ENCODE measurements at places on chromosomes 1 and 21.

GRCh38 chr1:65866439-65866838 is 73.7 kb downstream of the PDE4B start:
- no peak for DNase-seq

DNA sequence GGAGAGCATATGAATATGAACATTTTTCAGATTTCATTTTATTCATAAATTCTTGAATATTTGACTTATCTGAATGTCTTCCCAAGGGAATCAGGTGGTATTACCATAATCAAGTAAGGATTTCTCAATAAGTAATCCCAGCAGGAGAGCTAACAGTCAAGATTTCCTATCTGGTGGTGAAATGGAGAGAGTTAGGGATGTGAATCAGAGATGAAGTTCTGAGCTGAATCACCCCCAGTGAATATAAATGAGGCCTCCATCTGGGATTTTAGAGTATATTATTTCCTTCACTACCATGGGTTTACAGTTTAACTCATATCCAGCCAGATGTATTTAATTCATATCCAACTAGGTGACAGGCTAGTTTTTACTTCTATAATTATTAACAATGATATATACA is 61.5 kb upstream of the RGS2 start:
- DNase-seq: no peak

- no peak for DNase-seq
Observed at GRCh38 chr1:69993810-69994209, 211.6 kb downstream of the LRRC40 start.

DNA sequence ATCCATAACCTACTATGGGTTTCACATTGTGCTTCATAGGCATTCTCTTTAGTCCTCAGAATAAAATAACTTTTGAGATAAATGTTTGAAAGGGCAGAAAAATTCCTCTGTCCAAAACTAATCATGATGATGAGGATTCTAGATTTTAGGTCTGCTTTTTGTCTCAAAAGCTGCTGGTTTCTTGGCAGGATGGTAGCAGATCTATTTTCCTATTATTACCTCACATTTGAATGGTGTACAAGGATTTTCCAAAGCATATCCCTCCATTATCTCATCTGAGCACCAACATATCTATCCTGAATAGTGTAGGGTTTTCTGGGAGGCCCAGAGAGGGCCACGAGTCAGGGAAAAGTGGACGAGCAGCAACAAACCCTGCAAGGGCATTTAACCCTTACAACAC is 201.9 kb downstream of the PLPP3 start:
- no peak for DNase-seq

DNA sequence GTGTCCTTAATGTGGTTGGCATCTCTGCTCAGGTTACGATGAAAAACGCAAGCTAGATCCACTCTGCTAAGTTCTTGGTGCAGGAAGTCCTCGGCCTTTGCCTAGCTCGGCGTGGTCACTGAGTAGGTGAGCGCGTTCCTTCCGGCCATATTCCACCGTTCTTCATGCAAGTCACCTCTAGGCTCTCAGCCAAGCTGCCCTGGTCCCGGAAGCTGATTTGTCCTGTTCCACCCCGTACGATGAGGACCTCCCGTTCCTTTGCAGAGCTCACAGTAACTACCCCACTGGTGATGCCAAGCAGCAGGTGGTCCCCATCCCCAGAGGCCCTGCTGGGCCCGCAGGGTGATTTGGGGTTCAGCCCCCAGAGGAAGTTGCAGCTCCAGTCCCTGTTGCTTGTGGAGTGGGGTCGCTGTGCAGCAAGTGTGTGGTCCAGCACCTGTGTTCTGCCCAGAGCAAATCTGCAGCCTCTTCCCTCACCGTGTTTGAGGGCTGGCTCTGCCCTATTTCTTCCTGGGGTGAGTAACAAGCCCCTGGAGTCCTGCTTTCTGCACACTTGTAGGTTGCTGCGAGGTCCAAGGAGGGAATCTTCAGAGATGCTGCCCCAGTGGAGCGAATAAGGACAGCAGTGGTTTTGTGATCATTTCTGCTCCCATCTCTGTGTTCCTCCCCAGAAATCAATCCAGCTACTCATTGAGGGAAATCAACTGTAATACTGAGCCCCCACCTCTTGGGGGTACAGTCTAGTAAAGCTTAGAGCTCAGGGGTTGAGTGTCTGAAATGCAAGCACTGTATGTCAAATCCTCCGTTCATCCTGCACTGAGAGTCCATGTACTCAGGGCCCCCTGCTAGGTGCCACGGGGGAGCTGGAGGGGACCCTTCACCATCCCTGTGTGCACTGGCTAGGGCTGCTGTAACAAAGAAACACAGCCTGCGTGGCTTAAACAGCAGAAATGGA is 2.3 kb downstream of the UMODL1 start:
- no peak for DNase-seq

GRCh38 chr1:202034683-202035462 is 24.5 kb downstream of the ELF3 start:
- DNase-seq: no peak

DNA sequence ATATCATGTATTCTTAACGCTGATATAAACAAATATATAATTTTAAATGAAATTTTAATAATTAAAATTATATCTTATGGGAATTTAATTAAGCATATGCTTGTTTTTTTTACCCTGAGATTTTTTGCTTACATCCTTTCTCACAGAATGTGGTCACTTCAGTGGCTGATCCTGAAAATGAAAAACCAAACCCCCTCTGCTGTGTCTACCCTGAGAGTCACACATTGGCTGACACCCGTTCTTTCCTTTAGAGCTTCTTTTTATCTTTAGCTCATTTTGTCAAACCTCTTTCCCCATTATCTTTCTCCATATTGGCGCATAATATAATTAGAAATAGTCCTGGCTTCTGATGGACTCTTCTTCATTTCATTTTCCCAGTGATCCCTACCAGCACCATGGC is 10.8 kb upstream of the CACYBP start:
- no peak for DNase-seq

DNA sequence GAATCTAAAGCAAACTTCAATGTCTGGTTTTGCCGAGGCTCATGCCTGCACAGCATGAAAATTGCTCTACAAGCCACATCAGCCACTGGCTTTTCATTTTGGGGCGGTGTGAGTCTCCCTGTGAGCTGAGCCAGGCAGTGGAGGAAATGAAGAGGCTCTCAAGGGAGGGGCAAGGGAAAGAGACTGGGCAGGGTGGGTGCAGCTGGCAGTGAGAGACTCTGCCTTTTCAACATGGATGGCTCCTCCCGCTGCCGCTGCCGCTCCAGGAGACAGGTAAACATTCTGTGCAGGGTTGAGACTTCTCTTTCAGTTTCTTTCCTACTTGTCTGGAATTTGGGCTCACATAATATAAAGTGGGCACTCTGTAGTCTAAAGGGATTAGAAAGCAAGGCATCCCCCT is 11.3 kb upstream of the CTSE start:
- DNase-seq: no peak

DNA sequence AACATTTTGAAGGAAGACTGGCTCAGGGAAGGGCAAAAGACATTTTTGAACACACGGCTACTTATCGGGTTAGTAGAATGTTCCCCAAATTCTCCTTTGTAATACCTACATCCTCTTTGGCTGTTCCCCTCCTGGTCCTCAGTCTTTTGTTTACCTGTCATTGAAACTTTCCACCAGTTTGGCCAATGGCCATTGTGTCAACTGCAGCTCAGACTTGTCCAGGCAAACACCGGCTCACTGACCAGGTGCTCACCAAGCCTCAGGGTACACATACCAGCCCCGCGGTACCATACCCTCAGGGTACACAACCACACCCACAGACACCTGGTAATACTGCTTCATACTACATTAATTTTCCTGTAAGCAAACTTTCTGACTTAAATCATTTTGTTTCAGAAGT is 84.8 kb upstream of the ZNF648 start:
- DNase-seq: no peak

- DNase-seq: no peak
Observed at GRCh38 chr21:38352536-38353219, 95.9 kb downstream of the KCNJ15 start.

- no peak for DNase-seq
Observed at GRCh38 chr1:226778657-226779058, 39.6 kb upstream of the ITPKB start.

GRCh38 chr21:14492931-14493330 is 53.2 kb downstream of the SAMSN1 start:
- no peak for DNase-seq

- no peak for DNase-seq
Observed at GRCh38 chr1:178945763-178946266, 74.9 kb upstream of the ANGPTL1 start.

DNA sequence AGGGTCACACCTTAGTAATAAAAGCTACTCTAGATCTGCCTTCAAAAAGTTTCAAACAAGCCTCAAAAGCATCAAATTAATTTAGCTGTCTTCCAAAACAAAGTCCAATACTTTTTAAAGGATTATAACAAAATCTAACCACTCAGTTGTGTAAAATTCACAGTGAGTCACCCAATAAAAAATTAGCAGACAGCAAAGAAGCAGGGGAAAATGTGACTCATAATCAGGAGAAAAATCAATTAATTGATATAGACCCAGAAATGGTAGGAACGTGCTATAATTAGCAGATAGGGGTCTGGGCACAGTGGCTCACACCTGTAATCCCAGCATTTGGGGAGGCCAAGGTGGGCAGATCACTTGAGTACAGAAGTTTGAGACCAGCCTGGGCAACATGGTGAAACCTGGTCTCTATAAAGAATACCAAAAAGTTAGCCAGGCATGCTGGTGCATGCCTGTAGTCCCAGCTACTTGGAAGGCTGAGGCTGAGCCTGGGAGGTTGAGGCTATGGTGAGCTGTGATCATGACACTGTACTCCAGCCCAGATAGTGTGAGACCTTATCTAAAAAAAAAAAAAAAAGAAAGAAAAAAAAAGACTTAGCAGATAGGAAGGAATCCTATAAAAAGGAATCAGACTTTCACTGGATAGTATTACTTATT is 8.1 kb upstream of the MYOG start:
- no peak for DNase-seq

- no peak for DNase-seq
Observed at GRCh38 chr1:176961678-176962077, 202.8 kb downstream of the ASTN1 start.

DNA sequence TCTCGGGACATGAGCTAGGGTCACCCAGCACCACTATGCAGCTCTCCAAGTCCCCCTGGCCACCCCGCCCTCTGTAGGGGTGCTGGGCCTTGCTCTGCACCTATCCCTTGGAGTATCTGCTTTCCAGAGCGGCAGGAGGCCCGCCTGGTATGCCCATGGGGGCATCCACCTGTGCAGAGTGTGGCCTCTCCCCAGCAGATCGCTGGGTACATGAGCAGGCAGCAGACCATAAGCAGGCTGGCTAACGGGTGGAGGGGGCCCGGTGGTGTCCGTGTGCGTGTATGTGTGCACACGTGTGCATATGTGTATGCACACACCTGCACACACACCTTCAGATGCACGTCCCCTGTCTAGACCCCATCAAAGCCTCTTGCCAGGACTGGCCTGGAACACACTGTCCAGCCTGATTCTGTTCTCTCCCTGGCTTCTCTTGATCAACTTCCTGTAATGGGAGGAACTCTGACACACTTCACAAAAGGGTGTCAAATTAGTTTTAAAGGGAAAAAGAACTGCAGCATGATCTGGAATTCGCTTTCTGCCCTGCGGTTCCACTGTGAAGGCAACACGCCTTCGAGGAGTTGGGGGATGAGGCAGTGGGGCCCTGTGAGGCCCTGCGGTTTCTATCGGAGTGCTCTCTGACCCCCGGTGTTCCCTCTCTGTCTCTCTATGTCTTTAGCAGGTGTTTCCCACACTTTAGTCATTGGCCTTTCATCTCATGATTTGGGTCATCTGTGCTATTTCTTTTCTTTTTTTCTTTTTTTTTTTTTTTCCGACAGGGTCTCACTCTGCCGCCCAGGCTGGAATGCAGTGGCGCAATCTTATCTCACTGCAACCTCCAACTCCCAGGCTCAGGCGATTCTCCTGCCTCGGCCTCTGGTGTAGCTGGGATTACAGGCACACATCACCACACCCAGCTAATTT is 17.2 kb upstream of the NPHP4 start:
- no peak for DNase-seq

- no peak for DNase-seq
Observed at GRCh38 chr21:26914557-26914956, 52.3 kb downstream of the ADAMTS5 start.

DNA sequence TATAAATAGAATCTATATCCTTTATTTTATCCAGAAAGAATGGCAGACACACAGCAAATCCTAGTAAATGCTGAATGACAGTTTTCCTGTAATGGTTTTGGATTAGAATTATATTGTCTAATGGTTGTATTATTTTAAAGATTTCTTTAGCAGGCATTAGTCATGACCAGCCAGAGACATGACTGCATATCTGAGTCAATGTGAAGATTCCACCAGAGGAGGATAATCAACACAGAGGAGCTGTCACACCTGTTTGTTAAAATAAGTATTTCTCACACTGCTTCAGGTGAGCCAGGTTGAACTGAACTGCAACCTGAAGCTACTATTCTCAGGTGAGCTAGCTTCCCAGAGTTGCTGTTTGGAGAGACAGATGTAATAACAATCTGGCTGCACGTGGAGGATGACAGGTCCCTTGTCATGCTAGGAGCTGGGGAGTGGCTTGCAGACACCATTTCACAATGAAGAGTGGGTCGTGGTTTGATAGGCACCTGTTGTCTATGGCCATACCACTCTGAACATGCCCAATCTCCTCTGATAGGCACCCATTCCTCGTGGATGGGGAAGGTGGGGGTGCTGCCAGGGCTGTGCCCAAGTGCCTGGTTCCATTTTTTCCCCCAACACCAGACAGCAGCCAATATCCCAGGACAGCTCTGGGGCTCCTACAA is 94.3 kb downstream of the KCNJ6 start:
- no peak for DNase-seq

GRCh38 chr1:183936791-183937190 is 100.7 kb downstream of the COLGALT2 start:
- DNase-seq: no peak

- peak; percentile 67 for DNase-seq
Observed at GRCh38 chr1:16078925-16079656, 5.6 kb upstream of the FAM131C start.

- DNase-seq: no peak
Observed at GRCh38 chr1:121472017-121472416, 287.2 kb downstream of the SRGAP2C start.

GRCh38 chr1:58884706-58885661 is 101.1 kb upstream of the JUN start:
- no peak for DNase-seq

DNA sequence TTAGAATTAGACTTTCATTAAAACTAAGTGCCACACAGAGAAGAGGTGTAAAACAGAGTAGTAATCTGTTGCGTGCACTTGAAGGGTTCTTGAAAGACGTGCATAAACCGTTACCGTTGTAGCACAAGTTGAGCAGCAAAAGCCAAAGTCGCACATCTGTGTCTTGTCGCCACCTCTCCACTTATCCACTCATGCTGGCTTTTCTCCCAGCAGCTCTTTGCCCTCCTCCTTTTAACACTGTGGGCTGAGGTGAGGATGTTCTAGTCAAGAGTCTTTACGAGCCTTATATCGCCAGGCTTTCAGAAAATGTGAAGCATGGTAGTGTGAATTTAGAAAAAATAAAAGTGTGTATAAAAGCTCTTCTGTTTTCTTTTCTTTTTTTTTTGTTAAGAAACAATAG is 48.0 kb downstream of the NR5A2 start:
- no peak for DNase-seq

GRCh38 chr1:177976596-177976995 is 6.7 kb upstream of the SEC16B start:
- no peak for DNase-seq

GRCh38 chr1:247288341-247288740 is 32.5 kb downstream of the VN1R5 start:
- no peak for DNase-seq
